ENCODE measurements at places on chromosomes 12 and 14. TPM values are rescaled to one million over a fixed set of nuclear protein-coding genes. Genes with fewer than 3 reads are reported as not detected.

The TOMM20L gene
- not detected for total RNA-seq

DNA sequence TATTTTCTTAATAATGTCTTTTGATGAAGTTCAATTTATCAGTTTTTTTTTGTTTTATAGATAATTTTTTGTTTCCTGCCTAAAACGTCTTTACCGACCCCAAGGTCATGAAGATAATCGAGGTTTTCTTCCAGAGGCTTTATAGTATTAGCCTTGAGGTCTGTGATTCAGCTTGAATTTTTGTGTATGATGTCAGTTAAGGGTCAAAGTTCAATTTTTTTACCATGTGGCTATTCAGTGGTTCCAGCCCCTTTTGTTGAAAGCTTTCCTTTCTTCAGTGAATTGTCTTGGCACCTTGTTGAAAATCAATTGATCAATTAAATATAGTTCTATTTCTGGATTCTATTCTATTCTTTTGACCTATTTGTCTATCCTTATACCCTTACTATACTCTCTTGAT lies 3.2 kb upstream of the MGST1 start:
- no peak for DNase-seq

- DNase-seq: no peak
These were observed 14.9 kb upstream of the MLXIP start for GRCh38 chr12:122063694-122064024.

GRCh38 chr12:12716151-12716792 lies 896 bp upstream of the CDKN1B start:
- DNase-seq: no peak
